ENCODE measurements at places on chromosomes 13 and 19.

- no peak for DNase-seq
Observed at GRCh38 chr13:25722893-25723292, 328.9 kb downstream of the SHISA2 start.

- no peak for DNase-seq
Observed at GRCh38 chr13:36431204-36432105, 840 bp upstream of the CCNA1 start.

- DNase-seq: no peak
Observed at GRCh38 chr13:59946944-59947343, 216.8 kb downstream of the DIAPH3 start.

GRCh38 chr13:74921326-74921725 is 560.6 kb downstream of the TBC1D4 start:
- no peak for DNase-seq

GRCh38 chr19:6381030-6381750 is 5.5 kb upstream of the PSPN start:
- peak; percentile 42 for DNase-seq

DNA sequence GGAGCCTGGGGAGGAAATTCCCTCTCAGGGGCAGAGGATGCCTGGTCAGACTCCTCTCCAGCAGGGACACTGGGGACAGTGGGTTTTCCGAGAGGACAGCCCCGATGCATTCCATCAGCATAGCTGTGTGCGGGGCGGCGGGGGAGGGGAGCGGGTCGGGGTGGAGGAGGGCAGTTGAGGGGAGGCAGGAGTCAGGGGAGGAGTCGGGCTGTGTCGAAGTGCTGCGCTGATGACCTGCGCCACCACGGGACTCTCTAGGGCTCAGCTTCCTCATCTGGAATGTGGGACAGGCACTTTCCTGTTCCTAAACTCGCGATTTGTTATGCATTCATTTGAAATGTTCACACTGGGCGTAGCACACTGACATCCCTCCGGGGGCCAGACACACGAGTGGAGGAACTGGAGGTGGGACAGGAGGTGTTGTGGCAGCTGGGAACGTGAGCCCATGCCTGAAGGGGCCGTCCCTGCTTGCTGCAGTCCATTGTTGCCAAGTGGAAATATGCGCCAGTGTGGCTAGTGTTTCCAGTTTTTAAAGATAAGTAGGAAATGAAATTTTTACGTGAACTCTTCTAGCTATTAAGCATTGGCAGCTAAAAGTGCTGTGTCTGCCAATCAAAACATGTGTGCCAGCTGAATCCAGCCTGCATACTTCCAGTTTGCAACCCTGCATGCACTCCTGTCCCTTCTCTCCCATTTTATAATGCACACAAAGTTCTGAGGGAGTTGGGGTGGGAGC is 43.3 kb downstream of the FLT1 start:
- no peak for DNase-seq
